ENCODE measurements at places on chromosomes 3 and 15.

DNA sequence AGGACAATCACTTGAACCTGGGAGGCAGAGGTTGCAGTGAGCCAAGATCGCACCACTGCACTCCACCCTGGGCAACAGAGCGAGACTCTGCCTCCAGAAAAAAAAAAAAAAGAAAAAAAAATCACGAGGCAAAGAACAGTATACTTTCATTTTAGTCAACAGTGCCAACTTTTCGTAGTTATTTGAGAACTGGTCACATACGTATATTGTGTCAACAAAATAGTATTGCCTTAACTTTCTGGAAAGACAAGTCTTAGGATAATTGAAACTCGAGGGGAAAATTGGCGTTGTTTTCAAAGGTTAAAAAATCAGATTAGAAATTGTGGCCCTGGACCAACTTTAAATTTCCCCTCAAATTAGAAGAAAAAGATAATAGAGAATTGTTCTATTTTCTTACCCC lies 13.8 kb downstream of the GMPS start:
- DNase-seq: no peak

DNA sequence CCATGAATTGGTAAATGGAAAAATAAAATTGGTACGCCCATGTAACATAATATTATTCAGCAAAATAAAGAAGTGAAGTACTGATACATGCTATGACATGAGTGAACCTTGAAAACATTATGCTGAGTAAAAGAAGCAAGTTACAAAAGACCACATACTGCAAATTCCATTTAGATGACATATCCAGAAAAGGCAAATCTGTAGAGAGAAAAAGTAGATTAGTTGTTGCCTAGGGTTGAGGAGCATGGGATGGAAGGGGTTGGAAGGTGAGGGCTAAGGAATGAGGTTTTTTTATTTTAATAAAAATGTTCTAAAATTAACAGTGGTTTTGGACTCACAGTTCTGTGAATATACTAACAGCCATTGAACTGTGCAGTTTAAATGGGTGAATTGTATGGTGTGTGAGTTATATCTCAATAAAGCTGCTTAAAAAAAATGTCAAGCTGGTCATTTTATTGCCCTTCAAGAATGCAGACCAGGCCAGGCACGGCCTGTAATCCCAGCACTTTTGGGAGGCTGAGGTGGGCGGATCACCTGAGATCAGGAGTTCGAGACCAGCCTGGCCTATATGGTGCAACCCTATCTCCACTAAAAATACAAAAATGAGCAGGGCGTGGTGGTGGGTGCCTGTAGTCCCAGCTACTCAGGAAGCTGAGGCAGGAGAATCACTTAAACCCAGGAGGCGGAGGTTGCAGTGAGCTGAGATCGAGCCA lies 8.1 kb upstream of the DLG1 start:
- no peak for DNase-seq

GRCh38 chr15:89155656-89156055 lies 65.7 kb downstream of the RLBP1 start:
- no peak for DNase-seq

DNA sequence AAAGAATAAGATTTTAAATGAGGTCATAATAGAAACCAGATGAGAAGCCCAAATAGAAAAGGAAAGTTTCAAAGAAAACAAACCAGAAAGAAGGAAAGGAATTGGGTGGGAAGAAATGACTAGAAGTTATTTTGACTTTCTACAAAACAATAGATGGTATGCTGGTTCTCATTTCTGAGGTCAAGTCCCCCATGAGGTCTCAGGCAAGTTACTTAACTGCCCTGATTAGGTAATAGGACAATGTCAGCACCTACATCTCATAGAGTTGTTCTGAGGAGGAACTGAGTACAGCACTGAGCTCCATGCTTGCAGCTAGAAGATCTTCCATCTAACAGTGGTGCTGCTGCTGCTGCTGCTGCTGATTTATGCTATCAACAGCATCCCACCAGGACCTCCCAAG lies 185.9 kb downstream of the ERC2 start:
- DNase-seq: no peak

GRCh38 chr3:163817015-163817414 lies 1261.3 kb downstream of the SI start:
- no peak for DNase-seq
